ENCODE measurements at places on chromosomes 2 and 18. TPM values are rescaled to one million over a fixed set of nuclear protein-coding genes. Genes with fewer than 3 reads are reported as not detected.

DNA sequence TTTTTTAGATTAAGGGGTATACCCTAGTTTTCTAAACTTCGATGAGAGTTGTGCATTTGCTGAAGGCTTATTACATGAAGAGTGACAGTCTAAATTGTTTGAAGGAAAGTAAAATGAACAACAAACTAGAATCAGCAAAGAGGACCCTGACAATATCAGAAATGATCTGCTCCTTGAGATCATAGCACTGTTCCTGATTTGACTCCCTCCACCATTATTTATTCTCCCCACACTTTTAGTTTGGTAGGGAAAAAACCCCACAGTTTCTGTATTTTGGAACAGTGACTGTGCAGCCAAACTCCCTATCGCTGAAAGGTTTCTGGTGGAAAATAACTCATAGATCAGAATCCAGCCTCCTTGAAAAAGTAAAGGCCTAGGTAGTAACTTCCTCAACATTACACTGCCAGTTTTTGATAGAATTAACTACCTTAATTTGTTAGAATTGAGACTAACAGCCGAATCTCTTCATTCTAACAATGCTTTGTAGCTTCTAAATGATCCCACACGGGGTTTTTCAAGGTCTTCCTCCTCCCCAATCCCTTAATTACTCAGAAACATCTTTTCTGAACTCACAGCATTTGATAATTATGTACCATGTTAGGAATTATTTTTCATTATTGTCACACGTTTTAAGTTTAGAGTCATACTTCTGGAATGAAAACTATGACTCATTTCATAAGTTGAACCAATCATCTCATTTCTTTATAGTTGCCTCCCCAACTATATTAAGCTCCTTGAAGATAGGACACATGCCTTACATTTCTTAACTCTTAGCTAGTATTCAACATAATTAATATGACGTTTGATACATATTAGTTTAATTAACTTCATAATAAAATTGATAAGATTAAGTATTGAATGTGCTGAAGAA lies 2.9 kb downstream of the MYL12A start:
- DNase-seq = no peak

- DNase-seq = no peak
Measured at GRCh38 chr2:27308359-27308881, at the start of gene UCN. Gene UCN (minus strand): TSS chr2:27308445. CDS start chr2:27307895, 550 bp downstream.

- no peak for DNase-seq
Measured at GRCh38 chr2:109080109-109080508, 48.9 kb upstream of the SH3RF3 start.

DNA sequence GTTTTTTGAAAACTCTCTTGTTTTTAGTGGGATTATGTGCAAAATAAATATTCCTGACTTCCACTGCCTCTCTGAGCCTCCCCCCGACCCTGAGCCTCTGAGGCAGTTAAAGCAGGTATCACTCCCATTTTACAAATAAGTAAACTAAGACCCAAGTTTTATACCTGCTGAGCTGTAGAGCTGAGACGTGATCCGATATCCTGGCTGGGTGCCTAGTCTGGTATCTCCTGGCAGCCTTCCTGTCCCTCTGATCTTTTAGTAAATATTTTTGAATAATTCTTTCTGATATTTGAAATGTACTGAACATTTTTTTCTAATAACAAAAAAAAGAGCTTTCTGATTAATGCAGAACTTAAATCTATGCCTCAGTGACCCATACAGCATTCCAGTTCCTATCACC lies 108.3 kb upstream of the NOSTRIN start:
- DNase-seq = no peak

DNA sequence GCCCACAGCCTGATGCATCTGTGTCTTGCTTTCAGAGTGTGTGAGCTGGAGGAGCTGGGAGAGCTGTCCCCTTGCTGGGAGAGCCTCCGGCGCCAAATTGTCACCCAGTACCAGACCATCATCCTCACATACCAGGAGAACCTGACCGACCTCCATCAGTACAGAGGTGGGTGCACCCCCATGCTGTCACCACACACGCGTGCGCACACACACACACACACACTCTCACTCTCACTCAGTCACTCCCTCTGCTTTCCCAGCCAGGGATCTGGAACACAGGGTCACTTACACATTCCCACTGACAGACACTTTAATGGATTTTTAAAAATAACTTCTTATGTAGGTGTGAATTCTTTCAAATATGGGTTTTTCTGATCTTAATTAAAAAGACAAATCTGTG lies 64.5 kb downstream of the COA5 start:
- DNase-seq = peak; percentile 89

DNA sequence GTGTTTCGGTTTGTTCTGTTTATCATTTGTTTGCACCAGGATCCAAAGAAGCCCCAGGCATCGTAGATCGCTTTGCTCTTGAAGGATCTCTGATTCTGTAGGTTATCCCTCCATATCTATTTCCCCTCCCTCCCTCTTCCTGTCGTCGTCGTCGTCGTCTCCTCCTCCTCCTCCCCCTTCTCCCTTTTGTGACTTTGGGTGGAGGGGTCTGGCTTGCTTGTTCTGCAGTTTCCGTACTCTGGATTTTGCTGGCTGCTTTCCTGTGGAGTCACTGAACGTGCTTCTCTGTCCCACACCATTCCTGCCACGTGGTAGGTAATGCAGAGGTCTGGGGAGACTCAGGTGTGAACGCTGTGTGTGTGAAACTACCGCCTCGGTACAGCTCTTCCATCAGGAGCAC lies 225.0 kb downstream of the LDLRAD4 start:
- no peak for DNase-seq

DNA sequence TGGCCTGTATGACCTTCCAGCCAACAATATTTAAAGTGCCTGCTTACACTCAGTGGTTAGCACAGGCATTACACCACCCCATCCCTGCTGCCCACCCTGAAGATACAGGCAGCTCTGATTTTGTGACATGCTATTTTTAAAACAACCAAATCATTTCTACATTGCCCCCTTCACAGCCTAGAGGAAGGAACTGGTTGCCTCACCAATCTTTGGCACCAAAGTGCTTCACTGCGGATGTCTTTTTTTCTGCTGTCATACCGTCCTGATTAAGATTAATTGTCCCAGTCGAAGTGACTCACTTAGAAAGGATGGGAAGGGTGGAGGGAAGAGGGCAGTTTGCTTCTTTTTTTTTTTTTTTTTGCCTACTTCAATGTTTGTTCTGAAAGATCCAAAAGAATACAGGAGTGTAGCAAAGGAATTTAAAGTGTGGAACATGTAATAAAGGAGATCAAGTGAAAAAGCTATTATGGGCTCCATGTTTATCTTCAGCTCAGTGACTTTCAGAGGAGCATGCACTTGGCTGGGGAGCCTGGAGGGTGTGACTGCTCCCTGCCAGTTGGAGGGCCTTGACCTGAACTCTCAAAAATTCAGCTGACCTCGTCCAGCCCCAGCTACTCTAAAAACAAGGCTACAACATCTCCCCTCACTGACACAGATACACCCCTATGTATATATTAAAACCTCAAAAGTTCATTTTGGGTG lies 501.1 kb upstream of the TNP1 start:
- no peak for DNase-seq

GRCh38 chr18:69982417-69982816 lies 34.7 kb upstream of the CD226 start:
- no peak for DNase-seq

The RGPD4 gene
- total RNA-seq = not detected

The REG1B gene
- not detected for total RNA-seq

DNA sequence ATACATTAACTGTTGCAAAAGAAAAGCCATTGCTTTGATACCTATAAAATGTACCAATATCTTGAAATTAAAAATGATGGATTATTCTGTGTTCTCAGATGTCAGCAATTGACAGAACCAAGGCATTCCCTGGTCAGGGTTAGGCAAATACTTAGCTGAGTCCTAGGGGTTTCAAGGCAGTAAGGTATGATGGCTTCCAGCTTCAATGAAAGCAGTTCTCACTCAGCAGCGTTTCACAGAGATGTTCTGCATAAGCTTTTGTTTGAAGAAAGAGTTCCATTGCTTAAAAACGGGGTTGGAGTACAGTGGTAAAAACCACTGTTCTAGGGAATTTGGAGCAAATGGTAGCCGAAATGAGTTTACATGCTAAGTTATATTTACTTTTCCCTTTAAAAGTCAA lies 17.0 kb upstream of the KANSL1L start:
- no peak for DNase-seq

The SERPINB8 gene
- total RNA-seq = 18.7 TPM

The NAT8 gene
- not detected for total RNA-seq

DNA sequence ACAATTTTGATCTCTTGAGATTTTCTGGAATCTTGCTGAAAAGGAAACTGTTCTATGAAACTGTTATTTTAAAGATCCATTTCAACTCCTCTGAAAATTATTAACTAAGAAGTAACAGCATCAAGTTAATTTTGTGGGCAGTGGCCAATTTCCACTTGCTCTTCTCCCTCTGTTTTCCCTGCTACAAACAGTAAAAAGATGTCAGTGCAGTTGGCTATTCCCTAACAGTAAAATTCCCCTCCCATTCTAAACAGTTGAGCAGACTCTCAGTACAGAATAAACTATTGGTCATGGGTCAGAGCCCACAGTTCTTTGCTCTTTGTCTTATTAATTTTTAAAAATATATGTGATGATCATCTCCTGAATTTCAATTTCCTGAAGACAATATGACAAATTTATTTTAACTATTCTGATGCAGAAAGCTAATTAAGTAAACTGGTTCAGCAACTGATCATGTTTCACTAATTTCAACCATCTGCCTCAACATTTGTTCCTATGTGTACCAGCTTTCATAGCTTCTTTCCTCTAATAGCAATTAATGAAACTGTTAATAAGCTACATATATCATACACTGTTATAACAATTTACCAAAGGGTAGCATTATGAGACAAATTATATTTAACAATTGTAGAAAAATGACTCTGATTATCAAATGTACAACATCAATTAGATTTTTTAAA lies 41.1 kb upstream of the GALNT5 start:
- no peak for DNase-seq

- no peak for DNase-seq
Measured at GRCh38 chr2:172340394-172340793, 87.0 kb upstream of the ITGA6 start.

The THSD7B gene
- total RNA-seq = 0.49 TPM

The FAM228A gene
- total RNA-seq = 0.98 TPM

The HDAC4 gene
- total RNA-seq = 76.6 TPM

DNA sequence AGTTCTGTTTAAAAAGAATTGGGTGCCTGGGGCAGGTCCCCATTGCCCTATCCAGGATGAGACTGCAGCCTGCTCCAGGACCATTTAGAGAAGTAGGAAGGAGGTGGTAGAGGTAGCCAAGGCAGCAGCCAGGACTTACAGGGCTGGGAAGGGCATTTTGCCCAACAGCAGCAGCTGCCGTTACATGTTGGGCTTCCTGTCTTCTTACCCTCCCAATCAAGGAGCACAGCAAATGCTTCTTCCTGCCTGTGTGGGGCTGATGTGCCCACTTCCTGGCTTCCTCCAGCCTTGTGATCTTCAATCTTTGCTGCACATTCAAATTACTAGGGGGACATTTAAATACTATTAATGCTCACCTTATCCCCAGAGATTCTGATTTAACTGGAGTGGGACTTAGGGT lies 112.0 kb downstream of the QPCT start:
- DNase-seq = no peak

DNA sequence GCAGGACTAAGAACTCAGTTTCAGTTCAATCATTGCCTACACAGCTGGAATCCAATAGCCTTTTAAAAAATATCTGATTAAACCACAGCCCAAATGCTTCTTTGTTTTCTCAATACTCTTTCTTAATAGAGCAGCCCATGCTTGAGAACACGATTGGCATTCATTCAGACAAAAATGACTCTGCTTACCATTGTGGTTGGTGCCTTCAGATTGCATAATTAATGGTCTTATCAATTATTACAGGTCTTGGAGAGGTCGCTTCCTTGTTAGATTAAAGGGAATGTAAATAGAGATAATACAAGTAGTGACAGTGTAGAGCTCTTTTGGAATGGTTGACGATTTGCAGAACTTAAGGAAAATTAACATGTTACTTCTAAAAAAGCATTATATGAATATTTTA lies 107.2 kb downstream of the RNF152 start:
- no peak for DNase-seq

GRCh38 chr2:144437636-144438035 lies 82.3 kb downstream of the ZEB2 start:
- no peak for DNase-seq

DNA sequence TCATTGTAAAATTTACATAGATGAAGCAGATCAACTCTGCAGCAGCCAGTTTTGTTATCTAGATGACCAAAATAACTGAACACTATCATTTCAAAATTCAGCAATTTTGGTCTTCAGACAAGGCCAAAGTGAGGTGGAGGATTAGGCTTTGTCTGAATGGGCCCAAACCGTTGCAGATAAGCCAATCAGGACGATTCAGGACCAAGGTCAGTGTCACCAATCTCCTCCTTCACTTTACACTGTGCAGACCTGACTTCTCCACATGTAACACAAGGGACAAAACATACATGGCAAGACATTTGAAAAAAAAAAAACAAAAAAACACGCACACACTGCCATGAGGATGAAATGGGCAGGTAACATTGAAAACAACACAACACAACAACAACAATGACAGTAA lies 211.2 kb downstream of the NAPG start:
- no peak for DNase-seq

All from vagina (tissue), 2 donors.